ENCODE measurements at places on chromosomes 2 and 18.
A peak's percentile ranks its signal among the peaks of the same experiment; 100 is the strongest.

DNA sequence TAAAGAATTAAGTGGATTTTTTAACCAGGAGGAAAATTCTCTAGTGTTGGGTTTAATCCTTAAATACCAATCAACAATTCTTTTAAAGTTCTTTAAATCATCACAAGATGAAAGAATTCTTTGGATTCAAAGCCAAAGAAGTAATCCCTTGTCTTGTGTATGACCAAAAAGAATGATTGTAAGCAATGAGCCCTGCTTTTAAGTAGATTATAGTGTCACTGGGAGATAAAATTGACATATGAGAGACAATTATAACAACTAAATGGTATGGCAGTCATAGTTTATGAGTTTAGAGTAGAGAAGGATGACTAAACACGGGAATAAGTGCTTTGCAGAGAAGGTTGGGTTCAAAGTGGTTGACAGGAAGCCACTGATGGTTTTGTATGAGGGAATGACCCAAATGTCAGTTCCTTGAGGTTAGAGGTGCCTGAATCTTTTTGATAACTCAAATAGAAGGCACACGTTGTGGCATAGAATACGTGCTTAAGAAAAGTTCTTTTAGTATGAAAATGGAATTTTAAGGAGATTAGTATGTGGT lies 199.6 kb upstream of the TCF4 start:
- no peak for DNase-seq

DNA sequence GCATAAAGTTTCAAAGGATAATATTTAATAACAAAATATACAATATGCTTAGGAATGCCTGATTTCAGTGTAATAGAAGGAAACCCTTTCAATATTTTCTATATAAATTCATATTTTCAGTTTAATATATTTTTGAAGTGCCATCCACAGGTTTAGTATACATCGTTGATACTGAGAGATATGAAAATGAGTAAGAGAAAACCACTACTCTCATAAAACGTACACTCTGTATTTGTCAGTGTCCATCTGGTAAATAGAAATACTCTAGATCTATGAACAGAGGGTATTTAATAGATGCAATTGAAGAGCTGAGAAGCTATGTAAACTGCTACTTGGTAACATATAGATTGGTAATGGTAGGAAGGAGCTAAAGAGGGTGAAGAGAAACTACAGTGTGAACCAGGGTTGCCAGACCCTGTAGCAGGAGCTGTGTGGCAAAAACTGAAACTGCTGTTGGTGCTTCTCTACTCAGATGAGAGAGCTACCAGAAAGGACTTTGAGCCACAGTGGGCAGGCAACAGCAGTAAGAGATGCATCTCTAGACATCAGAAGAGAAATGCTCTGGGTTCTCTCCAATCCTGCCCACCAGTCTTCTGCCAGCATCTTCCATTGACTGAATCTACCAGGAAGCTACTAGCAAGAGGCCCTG lies 187.4 kb downstream of the CCDC102B start:
- DNase-seq, result no peak

- peak; percentile 72 for DNase-seq
Observed at GRCh38 chr2:17309741-17310339, 208.4 kb downstream of the RAD51AP2 start.

DNA sequence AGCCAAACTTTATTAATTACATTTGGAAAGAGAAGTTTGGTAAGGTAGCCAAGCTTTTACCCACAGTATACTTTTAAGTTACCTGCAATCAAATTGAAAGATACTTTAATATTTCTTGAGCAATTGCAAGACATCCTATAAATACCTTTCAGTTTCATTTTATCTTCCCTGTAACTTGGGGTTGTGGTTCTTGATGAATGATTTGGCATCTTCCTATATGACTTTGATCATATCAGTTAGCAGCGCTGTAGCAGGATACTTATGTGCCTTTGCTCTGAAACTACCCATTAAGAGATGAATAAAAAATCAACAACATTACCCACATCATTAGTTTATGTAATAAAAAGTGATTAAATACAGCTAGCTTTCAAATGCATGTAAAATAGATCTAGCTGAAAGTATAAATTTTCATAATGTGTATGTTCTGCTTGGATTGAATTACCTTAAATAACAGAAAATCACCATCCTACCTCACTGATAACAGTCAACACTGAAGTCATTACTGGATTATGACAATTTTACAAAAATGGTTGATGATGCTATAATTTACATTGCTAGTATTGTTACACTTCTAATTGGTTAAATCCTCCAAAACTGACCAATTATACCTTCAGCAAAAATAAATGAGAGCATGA lies 50.4 kb downstream of the MMADHC start:
- DNase-seq, result no peak

DNA sequence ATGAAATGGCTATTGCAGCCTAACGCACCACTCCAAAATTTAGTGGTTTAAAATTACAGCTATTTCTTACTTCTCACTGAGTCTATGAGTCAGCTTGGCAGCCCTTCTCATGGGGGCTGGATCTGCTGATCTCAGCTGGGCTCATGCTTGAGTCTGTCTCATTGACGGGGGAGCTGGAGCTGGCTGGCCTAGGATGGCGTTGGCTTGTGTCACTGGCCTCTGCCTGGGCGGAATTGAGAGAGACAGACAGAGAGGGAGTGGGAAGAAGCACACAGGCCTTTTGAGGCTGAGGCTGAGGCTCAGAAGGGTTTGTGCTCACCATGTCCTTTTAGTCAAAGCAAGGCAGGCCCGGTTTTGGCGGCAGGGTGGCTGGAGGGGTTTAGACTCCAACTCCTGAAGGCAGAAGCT lies 412.1 kb upstream of the MYT1L start:
- no peak for DNase-seq

GRCh38 chr2:23520256-23520655 lies 135.3 kb downstream of the KLHL29 start:
- no peak for DNase-seq

DNA sequence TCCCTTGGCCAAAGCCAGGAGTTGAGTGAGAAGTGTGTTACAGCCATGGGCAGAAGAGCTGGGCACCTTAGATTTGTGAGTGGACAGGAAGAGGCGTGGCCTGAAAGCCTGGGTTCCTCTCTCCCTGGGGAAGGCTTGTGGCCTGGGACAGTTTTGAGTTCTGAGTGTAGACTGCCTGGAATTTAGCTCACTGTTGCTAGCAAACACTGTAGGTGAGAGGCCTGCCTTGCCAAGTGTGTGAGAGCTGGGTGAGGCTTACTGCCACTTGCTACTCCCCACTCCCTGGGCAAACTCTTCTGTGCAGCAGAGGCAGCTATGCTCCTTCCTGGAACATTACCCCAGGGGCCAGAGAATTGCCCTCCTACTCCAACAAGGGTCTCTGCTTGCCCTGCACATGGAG lies 150.0 kb upstream of the GALNT5 start:
- no peak for DNase-seq

- DNase-seq, result no peak
Observed at GRCh38 chr2:220120041-220120440, 492.6 kb downstream of the SLC4A3 start.

- peak; percentile 47 for DNase-seq
Observed at GRCh38 chr2:207930747-207931146, 94.6 kb downstream of the PLEKHM3 start.

DNA sequence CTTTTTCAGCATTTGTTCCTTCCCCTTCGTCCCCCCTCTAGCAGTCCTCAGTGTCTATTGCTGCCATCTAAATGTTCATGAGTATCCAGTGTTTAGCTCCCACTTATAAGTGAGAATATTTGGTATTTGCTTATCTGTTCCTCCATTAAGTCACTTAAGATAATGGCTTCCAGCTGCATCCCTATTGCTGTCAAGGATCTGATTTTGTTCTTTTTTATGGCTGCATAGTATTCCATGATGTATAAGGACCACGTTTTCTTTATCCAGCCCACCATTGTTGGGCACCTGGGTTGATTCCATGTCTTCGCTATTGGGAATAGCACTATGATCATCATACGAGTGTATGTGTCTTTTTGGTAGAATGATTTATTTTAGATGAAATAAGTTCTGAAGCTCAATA lies 166.9 kb upstream of the NCK2 start:
- no peak for DNase-seq

DNA sequence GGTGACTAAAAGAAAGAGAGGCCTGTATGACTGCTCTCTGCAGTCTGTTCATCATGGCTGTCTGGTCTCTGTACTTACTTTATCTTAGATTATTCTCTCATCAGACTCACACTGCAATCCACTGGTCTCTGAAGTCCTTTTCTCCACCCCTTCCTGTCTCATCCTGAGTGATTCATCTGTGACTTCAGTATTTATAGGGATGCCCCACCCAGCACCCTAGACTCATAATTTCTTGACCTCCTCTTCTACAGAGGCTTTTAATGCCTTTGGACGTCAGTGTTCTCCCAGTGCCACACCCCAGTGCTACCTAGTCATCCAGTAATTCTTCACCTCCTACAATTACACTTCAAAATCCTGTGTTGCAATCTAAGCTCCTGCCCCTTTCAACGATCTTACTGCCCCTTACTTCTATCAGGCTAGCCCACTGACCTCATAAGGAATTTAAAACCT lies 14.9 kb upstream of the ITPRID2 start:
- no peak for DNase-seq

DNA sequence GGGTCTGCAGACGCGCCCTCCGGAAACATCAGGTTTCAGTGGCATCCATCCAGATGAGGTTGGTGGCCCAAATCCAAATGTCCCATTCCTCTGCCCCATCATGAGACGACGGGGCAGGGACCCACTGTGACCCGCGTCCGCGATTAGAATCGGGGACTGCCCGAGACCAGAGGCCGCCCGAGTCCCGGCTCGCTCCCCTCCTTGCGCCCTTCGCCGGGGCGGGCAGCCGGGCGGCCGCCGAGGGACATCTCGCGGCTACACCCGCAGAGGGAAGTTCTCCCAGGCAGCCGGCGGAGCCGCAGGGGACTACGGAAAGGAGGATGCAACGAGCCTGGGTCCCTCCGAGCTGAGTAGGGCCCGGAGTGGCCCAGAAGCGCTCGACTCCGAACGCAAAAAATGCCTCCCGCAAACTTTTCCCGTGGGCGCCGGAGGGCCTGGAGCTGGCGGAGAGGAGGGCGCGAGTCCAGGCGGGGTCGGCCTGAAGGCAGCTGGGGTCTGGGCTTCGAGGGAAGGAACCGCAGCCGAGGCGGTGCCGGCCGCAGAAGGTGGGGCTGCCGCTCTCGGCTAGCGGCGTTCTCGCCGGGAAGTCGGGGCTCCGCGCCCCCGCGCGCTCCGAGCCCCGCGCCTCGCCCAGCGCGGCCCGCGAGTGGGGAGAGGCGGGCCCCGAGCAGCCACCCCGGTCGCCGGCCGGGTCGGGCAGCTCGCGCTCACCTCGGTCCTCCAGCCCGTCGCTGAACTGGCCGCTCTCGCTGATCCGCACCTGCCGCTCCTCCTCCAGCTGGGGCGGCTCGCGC lies 580 bp downstream of the TMEM163 start:
- DNase-seq, result peak; percentile 79

- no peak for DNase-seq
Observed at GRCh38 chr2:133988316-133988891, 265.5 kb upstream of the MGAT5 start.

- DNase-seq, result no peak
Observed at GRCh38 chr2:65867446-65867845, 435.0 kb upstream of the SPRED2 start.

- DNase-seq, result no peak
Observed at GRCh38 chr18:44143072-44143471, 537.6 kb upstream of the SETBP1 start.

- no peak for DNase-seq
Observed at GRCh38 chr18:74375999-74376398, 60.4 kb downstream of the C18orf63 start.

- peak; percentile 19 for DNase-seq
Observed at GRCh38 chr18:27005589-27005988, 140.1 kb upstream of the AQP4 start.

GRCh38 chr18:10266334-10266590 lies 188.2 kb upstream of the APCDD1 start:
- no peak for DNase-seq

DNA sequence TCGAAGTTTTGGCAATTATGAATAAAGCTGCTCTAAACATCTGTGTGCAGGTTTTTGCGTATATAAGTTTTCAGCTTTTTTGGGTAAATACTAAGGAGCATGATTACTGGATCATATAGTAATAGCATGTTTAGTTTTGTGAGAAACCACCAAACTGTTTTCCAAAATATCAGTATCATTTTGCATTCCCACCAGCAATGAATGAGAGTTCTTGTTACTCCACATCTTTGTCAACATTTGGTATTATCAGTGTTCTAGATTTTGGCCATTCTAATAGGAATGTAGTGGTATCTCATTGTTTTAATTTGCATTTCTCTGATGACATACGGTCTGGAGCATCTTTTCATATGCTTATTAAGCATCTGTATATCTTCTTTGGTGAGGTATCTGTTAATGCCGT lies 143.4 kb upstream of the MYO3B start:
- no peak for DNase-seq

DNA sequence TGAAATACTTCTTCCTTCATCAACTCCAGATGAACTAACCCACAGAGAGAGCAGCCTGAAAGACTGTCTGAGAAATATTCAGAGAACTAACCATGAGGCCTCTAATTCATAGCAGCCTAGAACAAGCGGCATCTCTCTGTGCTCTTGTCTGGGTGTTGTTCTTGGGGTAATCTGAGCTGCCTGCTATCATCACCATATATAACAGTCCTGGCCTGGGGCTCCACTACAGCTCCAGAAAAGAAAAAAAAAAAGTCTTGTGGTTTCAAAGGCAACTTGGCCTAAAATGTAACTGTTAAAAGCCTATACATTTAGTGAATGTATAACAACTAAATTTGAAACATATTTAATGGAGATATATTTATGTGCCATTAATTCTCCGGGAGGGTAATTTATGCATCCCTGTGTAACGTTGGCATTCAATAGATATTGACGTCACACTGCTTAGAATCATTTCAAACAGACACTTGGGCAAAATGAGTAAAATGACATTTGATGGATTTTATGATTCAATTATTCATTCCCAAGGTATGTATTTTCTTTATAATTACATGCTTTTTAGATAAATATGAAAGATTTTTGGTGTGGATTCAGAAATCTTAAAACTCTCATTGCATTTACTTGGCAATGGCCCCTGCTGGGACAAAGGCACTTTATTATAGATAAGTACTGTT lies 294.3 kb downstream of the HRH4 start:
- no peak for DNase-seq

DNA sequence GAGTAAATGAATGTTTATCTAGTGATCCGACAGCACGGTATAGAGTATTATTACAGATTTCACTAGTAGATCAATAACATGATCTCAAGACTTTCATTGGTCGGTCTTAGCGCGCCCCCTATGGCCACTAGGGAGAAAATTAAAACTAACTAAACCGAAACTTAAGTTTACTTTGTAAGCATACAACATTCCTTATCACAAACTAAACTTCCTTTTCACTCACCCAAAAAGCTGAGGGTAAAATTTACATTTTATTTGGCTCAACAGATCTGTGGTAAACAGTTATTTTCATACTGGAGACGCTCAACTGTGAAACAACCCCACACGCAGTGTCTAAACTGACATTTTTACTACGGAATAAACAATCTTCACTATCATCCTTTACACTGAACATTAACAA lies 215.6 kb upstream of the MAP2 start:
- peak; percentile 16 for DNase-seq

DNA sequence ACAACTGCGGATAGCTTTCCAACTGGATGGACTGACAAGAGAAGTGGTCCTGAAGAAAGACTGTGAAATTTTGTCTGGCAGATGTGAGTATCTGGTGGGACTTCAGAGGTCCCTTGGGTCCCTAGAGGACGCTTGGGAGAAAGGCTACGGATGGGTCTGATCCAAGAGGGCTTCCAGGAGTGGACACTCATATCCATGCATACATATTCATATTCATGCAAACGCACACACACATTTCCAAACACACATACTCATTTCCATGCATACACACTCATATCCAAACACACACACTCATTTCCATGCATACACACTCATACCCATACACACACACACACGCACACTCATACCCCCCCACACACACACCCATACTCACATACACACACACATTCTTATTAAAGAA lies 200.2 kb upstream of the DDX18 start:
- no peak for DNase-seq
